ENCODE measurements at places on chromosomes 6 and 20.

DNA sequence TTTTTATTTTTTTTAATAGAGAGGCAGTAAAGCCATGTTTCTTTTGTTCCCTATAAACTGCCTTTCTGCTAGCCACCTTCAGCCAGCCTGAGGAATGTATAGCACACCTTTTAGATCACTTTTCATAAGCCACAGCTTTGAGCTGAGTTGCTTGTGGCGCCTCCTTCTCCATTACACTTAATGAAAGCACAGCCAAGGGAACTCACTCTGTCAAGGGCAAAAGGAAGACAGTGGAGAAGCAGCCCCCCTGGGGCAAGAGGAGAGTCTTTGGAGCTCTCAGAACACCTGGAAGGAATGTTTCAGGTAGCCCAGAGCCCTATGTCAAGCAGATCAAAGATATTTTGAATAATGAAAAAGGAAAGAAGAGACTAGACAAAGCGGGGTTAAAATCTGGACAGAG lies 235.1 kb downstream of the CLIC5 start:
- no peak for DNase-seq

DNA sequence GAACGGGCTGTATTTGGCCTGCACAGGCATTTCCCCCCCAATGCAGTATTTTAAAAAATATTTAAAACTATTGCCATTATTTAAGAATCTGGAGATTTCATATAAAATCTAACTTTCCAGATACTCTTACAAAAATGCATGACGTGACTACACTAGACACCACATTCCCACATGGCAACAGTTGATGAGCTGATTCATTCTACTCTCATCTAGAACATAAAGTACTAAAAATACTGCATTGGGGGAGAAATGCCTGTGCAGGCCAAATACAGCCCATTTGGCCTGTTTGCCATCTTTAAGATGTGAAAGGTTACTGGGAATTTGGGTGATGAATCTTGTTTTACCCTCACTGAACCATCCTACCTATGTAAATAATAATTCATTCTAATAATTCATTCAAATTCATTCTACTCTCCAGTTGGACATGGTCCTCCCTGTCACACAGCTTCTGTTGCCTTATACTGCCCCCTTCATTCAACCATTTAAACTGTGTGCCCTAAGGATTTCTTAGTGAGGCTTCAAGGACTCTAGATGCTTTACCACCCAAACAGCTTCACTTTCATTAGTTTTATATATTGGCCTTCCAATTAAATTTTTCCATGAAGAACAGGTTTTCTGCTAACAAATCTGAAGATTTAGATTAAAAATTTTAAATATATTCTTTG lies 6.9 kb upstream of the ZSCAN16 start:
- no peak for DNase-seq

- no peak for DNase-seq
Measured at GRCh38 chr20:50845566-50846215, 50.8 kb downstream of the BCAS4 start.

DNA sequence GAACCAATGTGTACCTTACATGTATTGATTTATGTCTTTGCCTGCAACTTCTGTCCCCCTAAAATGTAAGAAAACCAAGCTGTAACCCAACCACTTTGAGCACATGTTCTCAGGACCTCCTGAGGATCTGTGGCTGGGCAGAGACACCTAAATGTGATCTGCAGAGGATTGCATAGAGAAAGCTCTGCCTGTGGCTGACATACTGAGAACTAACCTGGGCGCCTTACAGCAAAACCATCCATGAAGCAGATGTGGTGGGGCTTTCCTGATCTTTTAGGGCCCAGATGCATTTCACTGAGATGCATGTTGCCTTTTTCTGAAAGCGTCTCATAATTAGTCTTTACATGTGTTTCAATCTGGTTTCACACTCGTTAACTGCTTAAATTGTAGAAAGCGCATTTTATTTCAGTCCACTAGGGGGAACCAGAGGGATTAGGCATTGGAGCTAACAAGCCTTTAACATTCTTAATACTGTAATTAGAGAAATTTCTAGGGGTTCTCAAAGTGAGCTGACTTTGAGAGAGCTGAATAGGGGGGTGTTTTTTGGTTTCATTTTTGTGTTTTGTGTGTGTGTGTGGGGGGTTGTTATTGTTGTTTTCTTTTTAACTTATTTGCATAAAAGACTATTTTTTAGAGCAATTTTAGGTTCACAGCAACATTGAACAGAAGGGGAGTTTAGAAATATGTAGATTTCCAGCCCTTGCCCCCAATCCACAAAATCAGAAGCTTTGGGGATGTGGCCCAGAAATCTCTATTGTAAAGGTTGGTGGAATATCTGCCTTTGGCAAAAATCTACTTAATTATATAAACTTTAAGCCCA lies 50.9 kb upstream of the FAM184A start:
- DNase-seq = no peak

- no peak for DNase-seq
Measured at GRCh38 chr6:53369051-53369450, 20.3 kb upstream of the ELOVL5 start.

GRCh38 chr20:25283221-25283951 lies 35.5 kb downstream of the PYGB start:
- DNase-seq = no peak

- no peak for DNase-seq
Measured at GRCh38 chr6:157376706-157377230, 4.2 kb upstream of the ZDHHC14 start.

DNA sequence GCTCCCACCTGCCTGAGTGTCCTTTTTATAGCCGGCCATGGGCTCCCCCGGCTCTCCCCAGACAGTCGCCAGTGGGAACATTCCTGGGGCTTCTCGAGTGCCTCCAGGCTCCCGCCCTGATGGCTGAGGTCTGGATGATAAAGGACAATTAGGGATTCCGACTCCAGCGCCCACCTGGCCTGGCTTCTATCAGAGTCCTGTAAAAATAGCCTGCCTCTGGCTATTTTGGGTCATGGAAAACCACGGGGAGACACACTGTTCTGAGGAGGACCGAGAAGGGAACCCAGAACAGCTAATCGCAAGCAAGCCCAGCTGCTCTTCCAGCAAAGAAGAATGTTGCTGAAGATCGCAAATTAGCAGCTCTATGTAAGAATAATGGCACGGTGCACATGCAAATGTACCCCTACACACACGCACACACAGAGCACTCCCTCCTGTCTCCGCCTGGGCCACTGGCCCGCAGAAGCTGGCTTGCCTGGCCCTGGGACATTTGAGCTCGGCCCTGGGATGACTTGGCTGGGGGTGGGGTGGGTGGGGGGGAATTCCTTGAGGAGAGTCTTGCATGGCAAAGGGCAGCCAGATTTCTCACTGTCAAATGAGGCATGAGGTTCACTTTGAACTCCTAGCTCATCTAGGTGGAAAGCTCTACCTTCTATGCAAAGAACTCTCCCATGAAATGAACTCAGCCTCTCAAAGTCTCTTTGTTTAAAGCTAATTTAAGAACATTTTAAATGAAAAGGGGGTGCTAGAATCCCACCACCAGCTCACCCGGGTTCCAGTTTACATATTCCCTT lies 55.3 kb downstream of the CTCFL start:
- no peak for DNase-seq

DNA sequence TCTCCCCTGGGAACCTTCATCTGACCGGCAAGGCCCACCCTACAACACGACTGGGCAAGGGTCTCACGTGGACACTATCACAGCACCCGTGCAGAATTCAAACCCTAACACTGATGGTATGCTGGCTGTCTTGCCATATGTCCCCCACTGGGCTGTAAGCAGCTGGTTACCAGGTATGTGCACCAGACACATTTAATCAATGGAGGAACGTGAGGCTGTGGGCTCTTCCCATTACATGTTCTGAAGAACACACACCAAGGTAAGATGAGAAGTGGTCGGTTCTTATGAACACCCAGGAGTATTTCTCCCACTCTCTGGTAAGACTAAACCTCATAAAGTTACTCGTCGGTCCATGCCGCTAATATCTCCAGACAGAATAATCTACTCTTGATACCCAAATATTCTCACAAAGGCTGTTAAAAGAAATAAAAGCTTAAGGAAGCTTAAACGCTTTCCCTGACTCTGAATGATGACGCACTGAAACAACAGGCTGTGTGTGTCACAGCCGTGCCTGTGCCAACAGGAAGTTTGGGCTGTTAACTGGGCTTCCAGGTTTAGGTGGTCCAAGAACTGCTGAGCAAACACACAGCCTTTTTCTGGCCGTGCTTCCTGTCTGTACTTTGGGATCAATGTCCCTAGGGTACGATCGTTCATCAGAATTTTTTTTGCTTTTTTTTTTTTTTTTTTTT lies 75.3 kb downstream of the SLC23A2 start:
- DNase-seq = no peak

GRCh38 chr6:124768224-124768623 lies 194.0 kb upstream of the RNF217 start:
- no peak for DNase-seq

DNA sequence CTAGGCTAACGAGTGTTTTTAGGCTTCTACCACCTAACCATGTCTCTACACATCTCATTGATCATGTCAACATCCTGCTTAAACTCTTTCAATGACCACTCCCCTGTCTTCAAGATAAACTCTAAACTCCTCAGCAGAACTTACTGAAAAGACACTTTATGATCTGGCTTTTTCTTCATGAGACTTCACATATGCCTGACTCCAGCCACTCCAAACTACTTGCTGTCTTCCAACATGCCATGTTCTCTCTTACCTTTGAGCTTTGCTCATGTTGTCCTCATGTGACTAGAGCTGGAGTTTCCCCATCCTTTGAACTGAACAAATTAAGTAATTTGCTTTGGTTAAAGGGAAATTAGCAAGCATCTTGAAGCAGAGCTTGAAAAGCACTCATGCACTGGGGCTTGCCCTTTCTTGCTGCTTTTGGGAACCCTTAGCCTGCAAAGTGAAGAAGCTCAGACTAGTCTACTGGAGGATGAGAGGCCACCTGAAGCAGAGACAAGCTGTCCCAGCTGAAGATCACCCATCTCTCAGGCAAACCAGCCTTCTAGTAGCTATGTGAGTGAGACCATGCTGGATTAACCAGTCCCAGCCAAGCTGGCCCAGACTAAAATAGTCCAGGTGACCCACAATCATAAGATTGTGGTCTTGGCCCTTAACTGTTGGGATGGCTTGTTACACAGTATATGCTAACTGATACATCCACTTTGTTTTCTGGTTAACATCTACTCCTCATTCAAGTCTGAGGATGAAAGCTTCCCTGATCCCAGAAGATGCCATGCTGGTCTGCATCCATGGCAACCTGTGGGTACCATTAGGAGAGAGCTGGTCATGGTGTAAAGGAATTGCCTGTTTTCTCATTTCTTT lies 235.8 kb downstream of the GMPR start:
- no peak for DNase-seq

DNA sequence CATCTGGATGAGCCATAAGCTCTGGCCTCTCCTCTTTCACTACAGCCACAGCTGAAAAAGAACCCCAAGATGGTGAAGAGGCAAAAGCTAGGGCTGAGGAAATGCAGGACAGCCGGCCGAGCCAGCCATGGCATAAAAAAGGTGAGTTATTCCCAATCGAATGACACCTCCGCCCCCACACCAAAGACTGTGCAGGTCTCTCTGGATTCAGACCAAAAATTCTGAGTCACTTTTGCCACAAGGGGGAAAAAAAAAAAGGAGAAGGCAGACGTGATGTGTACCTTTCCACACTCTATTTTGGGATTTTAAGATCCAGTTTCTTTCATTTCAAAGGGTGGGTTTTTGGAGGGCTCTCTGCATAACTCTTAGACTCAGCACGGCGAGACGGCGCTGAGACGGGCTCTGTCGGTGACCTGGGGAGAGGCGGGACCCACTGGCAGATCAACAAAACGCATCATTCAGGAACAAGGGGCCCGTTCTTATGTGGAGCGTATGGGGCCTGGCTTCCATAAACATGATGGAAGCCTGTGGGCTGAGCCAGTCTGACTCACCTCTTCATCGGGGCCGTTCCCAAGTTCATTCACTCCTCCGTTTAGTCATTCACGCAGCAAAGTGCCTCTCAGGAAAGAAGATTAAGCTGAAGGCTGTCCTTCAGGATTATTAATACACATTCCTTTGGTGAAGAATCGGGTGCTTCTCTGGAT lies 54.8 kb downstream of the NFATC2 start:
- DNase-seq = no peak

DNA sequence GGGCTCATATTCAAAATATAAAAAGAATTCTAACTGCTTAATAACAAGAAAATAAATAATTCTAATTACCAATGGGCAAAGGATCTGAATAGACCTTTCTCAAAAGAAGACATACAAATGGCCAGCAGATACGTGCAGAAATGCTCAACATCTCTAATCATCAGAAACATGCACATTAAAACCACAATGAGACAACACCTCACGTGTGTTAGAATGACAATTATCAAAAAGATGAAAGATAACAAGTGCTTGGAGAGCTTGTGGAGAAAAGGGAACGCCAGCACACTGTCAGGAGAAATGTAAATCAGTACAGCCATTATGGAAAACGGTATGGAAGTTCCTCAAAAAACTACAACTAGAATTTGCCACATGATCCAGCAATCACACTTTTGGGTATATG lies 53.6 kb downstream of the MBOAT1 start:
- no peak for DNase-seq

DNA sequence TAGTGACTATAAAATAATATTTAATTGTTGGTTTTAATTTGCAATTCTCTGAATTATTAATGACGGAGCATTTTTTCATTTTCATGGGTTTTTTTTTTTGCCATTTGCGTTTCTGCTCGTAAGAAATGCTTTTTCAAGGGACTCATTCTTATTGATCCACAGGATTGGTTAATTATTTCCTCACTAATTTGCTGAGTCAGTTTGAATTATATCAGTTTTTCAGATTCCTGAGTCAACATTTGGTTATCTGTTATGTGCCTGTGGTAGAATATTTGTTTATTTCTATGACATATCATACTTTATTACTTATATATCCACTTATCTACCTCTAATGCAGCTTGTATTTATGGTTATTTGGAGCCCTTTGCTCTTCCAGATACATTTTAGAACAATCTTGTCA lies 257.0 kb upstream of the BTBD3 start:
- DNase-seq = no peak

GRCh38 chr6:33766921-33767907 lies 20.5 kb upstream of the IP6K3 start:
- no peak for DNase-seq

- DNase-seq = no peak
Measured at GRCh38 chr6:51788121-51788520, 299.3 kb downstream of the PKHD1 start.

DNA sequence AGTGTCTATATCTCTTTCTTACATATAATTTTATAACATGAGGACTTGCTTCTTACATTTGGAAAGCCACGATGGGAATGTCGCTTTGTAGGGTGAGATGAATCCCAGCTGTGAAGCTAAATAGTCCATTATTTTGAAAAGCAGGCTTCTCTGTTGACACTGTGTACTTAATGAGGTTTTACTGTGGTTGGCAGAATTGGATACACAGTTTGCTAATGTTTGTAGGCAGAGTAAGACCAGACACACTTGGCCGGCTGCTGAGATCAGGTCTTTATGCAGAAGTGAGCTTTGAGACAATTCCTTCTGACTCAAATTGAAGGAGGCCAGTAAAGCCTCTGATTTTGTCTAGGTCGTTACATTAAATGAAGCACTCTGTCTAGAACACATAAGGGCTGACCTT lies 93.0 kb downstream of the NDUFAF5 start:
- DNase-seq = no peak

- DNase-seq = no peak
Measured at GRCh38 chr6:143828572-143828971, 14.6 kb upstream of the LTV1 start.

Measured in NK-92 treated with Interleukin-12 subunit alpha and Interleukin-12 subunit beta, amount 100 ng/mL, for 24 hours (cell line).